ENCODE measurements at places on chromosomes 1 and 21.

DNA sequence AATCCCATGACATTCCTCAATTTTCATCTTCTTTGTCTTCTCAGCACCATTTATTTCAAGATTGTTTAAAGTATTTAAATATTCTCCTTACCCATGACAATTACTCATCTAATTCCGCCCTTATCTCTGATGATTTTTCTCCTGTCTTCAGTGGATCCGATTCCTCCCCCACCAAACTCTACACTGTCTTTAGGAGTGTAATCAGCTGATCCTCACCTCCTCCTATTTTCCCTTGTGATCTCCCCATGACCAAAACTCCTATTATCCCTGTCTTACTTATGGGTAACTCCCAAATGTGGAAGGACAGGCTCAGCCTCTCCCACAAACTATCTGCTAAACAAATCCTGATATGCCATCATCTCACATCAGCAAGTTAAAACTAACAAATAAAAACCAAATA lies 335.3 kb upstream of the RUNX1 start:
- DNase-seq, result no peak

- DNase-seq, result no peak
These were observed 16.7 kb upstream of the ZYG11A start for GRCh38 chr1:52825868-52826267.

DNA sequence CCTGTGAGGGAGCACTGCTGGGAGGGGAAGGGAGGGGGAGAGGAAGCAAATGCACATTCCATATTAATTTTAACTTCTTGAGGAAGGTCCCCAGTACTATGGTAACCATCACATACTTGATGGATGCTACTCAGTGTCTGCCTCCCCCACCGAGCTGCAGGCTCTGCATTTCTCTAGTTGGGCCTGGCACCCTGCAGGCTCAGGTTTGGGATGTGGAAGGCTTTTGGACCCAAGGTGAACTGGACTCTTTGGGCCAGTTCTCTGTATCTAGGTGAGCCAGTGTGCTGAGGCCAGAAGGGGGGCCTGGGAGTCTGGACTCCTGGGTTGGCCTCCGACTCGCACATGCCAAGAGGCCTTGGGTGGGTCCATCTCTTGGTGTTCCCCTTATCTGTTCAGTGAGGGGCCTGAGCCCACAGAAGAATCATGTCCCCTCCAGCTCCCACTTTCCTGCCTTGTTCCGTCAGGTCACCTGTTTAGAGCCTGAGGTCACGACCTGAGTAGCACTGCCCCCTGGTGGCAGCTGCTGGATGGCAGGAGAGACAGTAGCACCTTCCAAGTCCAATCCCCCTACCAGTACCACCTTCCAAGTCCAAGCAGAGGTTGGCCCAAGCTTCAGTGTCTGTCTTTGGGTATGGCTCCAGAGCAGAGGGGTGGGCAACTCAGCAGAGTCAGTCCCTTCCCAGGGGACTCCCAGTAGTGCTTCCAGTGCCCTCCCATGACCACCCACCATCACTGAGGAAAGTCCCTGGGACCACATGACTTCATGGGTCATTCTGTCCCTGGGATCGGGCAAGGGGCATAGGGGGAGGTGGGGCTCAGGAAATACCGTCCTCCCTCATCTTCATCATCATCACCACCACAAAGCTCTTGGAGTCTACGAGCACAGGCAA lies 241.8 kb downstream of the TRABD2B start:
- no peak for DNase-seq

GRCh38 chr1:7190261-7190660 lies 405.0 kb downstream of the CAMTA1 start:
- DNase-seq, result no peak

- DNase-seq, result no peak
These were observed 7.1 kb upstream of the ADAM30 start for GRCh38 chr1:119903443-119903835.

GRCh38 chr1:91199988-91200387 lies 178.2 kb upstream of the ZNF644 start:
- DNase-seq, result no peak

DNA sequence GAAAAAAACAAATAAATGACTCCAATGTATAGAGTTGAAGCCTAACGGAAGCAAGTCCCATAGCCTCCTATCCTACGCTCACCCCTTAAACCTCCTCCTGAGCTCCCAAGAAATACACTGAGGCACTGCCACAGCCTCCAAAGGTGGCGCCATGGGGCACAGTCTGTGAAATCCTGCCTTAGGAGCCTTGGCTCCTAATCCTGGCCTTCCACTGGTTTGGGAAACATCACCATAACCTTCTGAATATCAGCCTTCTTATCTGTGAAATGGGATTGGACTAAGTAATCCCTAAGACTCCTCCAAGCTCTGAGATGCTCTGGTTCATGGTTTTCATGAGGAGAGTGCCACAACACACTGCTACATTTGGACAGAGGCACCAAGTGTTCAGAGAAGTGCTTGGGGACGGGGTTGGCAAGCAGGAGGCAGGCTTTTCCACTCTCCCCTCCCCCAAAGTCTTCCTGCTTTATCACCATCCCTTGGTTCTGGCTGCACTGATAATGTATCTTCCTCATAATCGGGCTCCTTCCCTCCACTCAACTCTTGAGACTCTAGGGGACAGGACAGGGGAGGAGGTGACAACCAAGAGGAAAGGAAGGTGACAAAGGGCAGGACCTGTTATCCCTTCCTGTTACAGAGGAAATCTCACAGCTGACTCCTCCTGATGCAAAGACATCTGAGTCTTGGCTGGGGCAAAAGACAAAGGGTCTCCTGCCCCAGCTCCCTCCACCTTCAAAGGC lies 2.7 kb downstream of the SLAMF7 start:
- DNase-seq, result no peak

Measured in NCI-H345 (cell line).